ENCODE measurements at places on chromosomes 16 and 17. TPM values are rescaled to one million over a fixed set of nuclear protein-coding genes. Genes with fewer than 3 reads are reported as not detected.

FOXJ1 gene
- not detected for total RNA-seq

- no peak for DNase-seq
Observed at GRCh38 chr16:89156740-89157645, 14.6 kb upstream of the CDH15 start.

DNA sequence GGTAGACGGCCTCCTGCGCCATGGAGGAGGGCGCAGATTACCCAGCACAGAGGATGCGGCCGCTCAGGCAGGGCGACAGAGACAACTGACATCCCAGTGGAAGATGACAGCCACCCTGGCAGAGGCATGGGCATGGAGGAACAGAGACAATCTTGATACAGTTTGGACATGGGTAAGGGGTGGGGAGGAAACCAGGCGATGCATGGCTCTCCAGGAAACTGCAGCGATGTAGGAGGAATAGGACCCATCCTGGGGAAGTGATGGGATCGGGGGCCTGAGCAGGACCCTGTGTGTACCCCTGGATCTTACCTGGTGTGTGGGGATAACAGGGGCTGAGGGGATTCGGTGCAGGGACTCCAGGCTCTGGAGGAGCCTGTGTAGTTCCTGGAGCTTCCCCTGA lies 4.6 kb downstream of the OSBPL7 start:
- no peak for DNase-seq

GRCh38 chr17:66661411-66662256 lies 173.3 kb upstream of the CACNG5 start:
- no peak for DNase-seq

GRCh38 chr17:71799657-71800056 lies 321.2 kb upstream of the SOX9 start:
- DNase-seq = no peak

- DNase-seq = no peak
Observed at GRCh38 chr17:48992444-48992843, 4.7 kb upstream of the IGF2BP1 start.

- no peak for DNase-seq
Observed at GRCh38 chr17:40859536-40859935, 7.5 kb downstream of the KRT12 start.

- DNase-seq = peak; percentile 92
Observed at GRCh38 chr16:69186642-69187445, at the start of gene SNTB2. Gene SNTB2 (plus strand): TSS chr16:69187164. CDS start chr16:69187167, 3 bp downstream.

- DNase-seq = no peak
Observed at GRCh38 chr16:67254801-67255552, 6.2 kb downstream of the SLC9A5 start.

- DNase-seq = no peak
Observed at GRCh38 chr16:89009343-89010209, 32.6 kb upstream of the CBFA2T3 start.

Measured in heart right ventricle (tissue), 16 donors.